ENCODE measurements at places on chromosomes 7 and 10. TPM values are rescaled to one million over a fixed set of nuclear protein-coding genes. Genes with fewer than 3 reads are reported as not detected.
A peak's percentile ranks its signal among the peaks of the same experiment; 100 is the strongest.

Gene FEZF1
- not detected for total RNA-seq

DNA sequence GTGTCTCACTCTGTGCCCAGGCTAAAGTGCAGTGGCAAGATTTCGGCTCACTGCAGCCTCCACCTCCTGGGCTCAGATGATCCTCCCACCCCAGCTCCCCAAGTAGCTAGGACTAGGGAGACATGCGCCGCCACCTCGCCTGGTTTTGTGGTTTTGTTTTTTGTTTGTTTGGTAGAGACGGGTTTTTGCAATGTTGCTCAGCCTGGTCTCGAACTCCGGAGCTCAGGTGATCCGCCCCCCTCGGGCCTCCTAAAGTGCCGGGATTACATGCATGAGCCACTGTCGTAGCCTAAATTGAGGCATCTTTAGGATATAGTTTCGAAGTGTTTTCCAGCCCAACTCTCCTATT is 781 bp downstream of the ZNF727 start:
- H3K27me3 ChIP-seq, result no peaks in the 10 kb centered on the region
- peak overlapping the region; percentile 39 for H3K4me3 ChIP-seq
- H3K36me3 ChIP-seq, result no peaks in the 10 kb centered on the region
- no peaks in the 10 kb centered on the region for H3K4me1 ChIP-seq
- DNase-seq, result no peak

GRCh38 chr7:112749775-112750174 is 40.4 kb downstream of the TMEM168 start:
- H3K4me1 ChIP-seq, result peaks cover 4% of the 10 kb centered on the region
- no peak overlapping the region for H3K4me3 ChIP-seq
- H3K27ac ChIP-seq, result no peak overlapping the region
- H3K27me3 ChIP-seq, result no peaks in the 10 kb centered on the region
- H3K36me3 ChIP-seq, result no peaks in the 10 kb centered on the region

DNA sequence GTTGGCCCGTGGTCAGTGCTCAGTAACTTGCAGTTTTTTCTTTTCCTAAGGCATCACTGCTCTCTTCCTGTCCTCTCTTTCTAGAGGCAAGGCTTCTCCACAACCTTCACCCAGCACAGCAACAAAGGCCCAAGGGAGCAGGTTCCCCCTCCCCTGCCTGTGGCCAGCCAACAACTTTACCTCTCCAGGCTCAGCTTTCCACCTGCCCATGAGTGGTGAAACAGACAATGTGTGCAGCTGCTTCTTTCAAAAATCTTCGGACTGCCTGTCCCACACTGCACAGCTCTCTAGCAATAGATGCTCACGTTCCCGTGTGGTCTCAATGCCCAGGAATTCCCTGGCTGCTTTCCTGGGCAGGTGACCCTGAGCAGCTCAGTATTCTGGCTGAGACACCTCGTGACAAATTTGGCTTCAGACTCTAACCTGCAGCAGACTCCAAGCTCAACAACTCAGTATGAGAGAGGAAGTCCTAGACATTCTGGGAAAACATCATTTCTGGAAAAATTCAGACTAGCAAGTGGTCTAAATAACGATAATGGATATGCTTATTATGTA is 28.9 kb upstream of the TMEM72 start:
- no peak overlapping the region for H3K4me3 ChIP-seq
- no peak overlapping the region for H3K27ac ChIP-seq
- H3K27me3 ChIP-seq, result no peaks in the 10 kb centered on the region
- no peak for DNase-seq

DNA sequence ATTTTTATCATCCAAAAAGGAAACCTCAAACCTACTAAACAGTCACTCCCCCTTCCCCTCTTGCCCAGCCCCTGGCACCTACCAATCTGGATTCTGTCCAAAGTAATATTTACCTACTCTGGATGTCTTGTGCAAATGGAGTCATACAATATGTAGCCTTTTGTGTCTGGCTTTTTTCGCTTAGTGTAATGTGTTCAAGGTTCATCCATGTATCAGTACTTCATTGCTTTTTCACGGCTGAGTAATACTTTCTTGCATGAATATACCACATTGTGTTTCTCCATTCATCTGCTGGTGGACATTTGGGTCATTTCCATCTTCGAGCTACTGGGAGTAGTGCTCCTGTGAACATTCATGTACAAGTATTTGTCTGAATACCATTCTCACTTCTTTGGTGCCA is 113.6 kb downstream of the EEPD1 start:
- H3K27ac ChIP-seq, result no peak overlapping the region
- H3K36me3 ChIP-seq, result no peaks in the 10 kb centered on the region
- no peaks in the 10 kb centered on the region for H3K27me3 ChIP-seq
- H3K4me1 ChIP-seq, result peaks cover 4% of the 10 kb centered on the region

Gene MYPN
- total RNA-seq, result not detected

DNA sequence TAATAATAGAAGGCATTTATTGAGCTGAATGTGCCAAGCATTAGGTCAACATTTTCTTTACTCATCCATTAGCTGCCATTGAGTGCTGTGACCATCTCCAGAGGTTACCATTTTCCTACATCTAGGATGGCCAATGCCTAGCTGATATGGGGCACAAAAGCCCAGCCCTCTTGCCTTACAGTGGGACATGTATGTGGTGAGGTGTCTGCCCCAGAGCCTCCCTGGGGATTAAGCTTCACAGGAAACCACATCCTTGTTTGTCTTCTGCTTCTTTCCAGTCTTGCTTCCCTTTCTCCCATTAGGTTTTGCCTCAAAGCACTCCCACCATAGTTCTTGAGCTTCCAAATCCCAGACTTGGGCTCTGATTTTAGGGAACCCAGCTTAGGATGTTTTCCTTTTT is 258.7 kb downstream of the SORCS3 start:
- H3K27me3 ChIP-seq, result peaks cover 4% of the 10 kb centered on the region
- no peak overlapping the region for H3K27ac ChIP-seq
- DNase-seq, result no peak
- no peaks in the 10 kb centered on the region for H3K4me1 ChIP-seq

DNA sequence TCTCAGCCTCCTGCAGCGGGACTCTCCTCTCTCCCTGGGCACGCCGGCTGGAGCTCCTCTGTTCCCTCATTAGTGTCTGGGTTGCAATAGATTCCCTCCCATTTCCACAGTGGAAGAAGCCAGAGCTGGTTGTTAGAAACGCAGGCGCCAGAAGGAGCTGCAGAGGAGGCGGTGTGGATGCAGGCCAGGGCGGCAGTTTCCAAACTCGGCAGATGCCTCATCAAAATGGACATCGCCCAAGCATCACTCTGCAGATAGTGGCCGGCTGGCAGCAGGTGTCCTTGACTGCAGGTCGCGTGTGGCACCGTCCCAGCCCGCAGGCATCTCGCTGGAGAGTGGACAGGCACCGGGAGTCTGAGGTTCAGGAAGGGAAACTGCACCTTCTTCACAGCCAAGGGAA is 201.8 kb downstream of the TCERG1L start:
- peaks cover 10% of the 10 kb centered on the region for H3K4me1 ChIP-seq
- no peak for DNase-seq
- no peak overlapping the region for H3K4me3 ChIP-seq
- H3K36me3 ChIP-seq, result no peaks in the 10 kb centered on the region
- peaks cover 2% of the 10 kb centered on the region for H3K27me3 ChIP-seq

DNA sequence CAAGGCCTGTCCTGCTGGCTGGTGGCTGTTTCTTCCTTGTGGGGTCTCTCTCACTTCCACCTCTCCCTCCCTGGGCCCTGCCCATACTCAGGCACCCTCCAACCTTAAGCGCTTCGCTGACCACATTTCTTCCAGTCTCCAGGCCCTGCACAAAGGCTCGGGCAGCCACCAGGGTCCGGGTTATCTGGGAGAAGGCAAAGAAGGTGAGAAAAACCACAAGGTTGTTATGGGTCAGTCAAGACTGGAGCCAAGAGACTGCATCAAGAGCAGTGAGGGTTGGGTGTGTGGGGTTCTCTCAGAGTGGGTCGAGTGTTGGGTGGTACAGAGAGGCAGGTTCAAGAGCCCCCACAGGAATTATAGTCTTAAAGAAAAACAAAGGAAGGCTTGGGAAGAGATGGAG is 2.6 kb downstream of the GPC2 start:
- no peaks in the 10 kb centered on the region for H3K36me3 ChIP-seq
- no peak overlapping the region for H3K4me3 ChIP-seq
- H3K4me1 ChIP-seq, result peaks cover 52% of the 10 kb centered on the region
- DNase-seq, result no peak
- H3K27ac ChIP-seq, result no peak overlapping the region

DNA sequence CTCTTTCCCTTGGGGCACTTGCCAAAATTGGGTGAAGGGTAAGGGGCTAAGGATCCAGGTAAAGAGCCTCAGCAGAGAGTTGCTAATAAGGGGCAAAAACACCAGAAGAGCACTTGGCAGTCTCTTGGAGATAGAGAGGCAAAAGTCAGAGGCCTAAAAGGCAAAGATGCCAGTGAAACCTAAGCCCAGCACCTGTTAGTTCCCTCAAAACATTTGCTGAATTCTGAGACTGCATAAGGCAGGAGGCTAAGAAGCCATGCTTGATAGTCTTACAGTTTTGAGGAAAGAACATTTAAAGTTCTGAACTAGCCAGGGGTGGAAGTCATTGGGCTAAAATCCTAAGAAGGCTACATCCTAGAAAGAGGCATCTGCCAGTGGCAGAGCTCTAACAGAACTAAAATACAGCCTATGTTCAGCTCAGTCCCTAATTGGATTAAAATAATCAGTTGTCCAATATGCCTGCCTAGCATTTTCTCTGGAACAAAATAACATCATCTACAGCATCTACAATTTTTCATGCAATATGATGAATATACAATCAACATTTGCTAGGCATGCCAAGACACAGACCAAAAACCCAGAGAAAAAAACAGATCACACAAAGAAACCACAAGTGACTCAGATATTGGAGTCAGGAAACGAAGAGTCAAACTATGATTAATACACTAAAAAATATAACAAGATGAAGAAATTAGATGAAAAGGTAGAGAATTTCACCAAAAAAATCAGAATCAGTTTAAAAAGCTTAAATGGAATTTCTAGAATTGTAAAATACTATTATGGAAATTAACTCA is 7.7 kb downstream of the HTR7 start:
- H3K27ac ChIP-seq, result no peak overlapping the region
- DNase-seq, result no peak
- H3K4me3 ChIP-seq, result no peak overlapping the region
- no peaks in the 10 kb centered on the region for H3K36me3 ChIP-seq

DNA sequence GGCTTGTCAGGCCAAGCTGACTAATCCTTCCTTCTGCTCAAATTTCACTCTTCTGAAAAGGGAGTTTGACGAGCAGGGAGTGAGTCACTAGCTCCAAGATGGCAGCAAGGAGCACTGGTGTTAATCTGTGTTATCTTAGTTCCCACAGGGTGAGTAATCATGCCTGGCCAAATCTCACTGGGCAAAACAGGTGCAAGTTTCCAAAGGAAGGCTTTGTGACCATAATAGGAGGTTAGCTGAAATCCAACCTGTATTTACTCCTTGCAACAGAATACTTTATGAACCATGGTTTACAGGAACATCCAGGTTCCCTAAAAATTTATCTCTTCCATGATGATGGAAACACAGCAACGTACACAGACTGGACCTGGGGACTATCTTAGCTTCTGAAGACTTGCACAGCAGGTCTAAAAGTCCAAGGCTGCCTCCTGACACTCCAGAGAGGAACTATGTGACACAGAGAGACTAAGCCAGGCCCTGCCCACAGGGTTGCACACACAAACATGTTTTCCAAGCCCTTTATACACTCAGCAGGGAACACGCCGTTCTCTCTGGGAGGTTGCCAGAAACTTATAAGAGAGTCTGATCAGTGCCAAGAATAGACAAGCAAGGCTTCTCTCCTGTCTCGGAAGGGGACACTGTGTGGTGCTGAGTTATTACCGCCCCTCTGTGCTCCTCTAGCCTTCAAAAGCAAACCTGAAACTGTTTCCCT is 46.3 kb downstream of the PDK4 start:
- H3K27ac ChIP-seq, result no peak overlapping the region
- no peak overlapping the region for H3K4me3 ChIP-seq
- H3K36me3 ChIP-seq, result no peaks in the 10 kb centered on the region
- H3K4me1 ChIP-seq, result no peaks in the 10 kb centered on the region
- no peak for DNase-seq

Gene WDFY4
- total RNA-seq, result 4.2 TPM

GRCh38 chr10:44460416-44460815 is 75.5 kb upstream of the CXCL12 start:
- no peak overlapping the region for H3K4me3 ChIP-seq
- DNase-seq, result no peak
- H3K27ac ChIP-seq, result no peak overlapping the region
- H3K36me3 ChIP-seq, result no peaks in the 10 kb centered on the region
- H3K27me3 ChIP-seq, result no peaks in the 10 kb centered on the region

- no peaks in the 10 kb centered on the region for H3K4me1 ChIP-seq
- peaks cover 33% of the 10 kb centered on the region for H3K27me3 ChIP-seq
- H3K36me3 ChIP-seq, result no peaks in the 10 kb centered on the region
- H3K4me3 ChIP-seq, result no peak overlapping the region
These were observed 18.0 kb upstream of the OPN4 start for GRCh38 chr10:86636311-86636710.

DNA sequence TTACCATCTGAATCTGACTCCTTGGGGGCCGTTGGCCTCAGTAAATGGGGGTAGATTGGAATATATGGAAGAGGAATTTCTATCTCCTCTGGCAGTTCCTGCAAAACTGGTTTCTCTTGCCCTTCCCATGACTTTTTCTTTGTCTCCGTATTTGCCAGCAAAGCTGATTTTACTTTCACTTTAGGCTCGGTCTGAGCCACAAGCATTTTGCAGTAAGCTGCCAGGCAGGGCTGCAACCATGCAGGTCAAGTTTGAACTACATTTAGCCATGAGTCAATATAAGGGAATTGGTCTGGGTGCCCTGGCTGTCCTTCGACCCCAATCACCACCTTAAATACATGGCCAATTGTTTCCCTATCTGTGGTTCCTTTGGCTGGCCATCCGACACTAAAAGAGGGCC is 104.3 kb downstream of the TRIM24 start:
- no peak overlapping the region for H3K27ac ChIP-seq
- no peaks in the 10 kb centered on the region for H3K4me1 ChIP-seq
- DNase-seq, result no peak
- H3K36me3 ChIP-seq, result peaks cover 37% of the 10 kb centered on the region

DNA sequence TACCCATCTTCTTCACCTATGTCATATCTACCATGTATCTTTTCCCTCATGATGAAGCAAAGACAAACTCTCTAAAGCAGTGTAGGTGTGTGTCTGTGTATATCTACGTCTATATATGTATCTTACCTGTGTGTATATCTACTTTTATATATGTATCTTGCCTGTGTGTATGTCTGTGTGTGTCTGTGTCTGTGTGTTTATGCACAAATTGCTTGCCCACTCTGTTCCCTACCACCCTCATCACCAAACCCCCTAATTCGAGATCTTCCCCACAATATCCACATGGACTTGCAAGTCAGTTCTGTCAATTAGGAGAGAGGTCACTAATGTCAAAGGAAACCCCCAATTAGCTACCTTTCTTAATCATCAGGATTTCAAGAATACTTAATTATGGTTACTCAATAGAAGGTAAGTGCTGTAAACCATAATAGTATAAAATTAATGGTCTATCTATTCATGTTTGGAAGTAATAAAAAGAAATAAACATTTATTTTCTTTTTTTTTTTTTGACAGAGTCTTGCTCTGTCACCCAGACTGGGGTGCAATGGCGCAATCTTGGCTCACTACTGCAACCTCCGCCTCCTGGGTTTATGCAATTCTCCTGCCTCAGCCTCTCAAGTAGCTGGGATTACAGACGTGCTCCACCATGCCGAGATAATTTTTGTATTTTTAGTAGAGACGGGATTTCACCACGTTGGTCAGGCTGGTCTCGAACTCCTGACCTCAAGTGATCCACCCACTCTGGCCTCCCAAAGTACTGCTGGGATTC is 43.6 kb downstream of the ANKRD61 start:
- DNase-seq, result no peak
- no peak overlapping the region for H3K27ac ChIP-seq
- H3K4me1 ChIP-seq, result no peaks in the 10 kb centered on the region

- H3K27ac ChIP-seq, result no peak overlapping the region
- H3K36me3 ChIP-seq, result no peaks in the 10 kb centered on the region
- H3K4me3 ChIP-seq, result no peak overlapping the region
- no peak for DNase-seq
- peaks cover 22% of the 10 kb centered on the region for H3K4me1 ChIP-seq
These were observed 13.6 kb upstream of the KAZALD1 start for GRCh38 chr10:101047961-101048892.

All from T-cell (primary cell).